ENCODE measurements at places on chromosomes 1 and 21.

DNA sequence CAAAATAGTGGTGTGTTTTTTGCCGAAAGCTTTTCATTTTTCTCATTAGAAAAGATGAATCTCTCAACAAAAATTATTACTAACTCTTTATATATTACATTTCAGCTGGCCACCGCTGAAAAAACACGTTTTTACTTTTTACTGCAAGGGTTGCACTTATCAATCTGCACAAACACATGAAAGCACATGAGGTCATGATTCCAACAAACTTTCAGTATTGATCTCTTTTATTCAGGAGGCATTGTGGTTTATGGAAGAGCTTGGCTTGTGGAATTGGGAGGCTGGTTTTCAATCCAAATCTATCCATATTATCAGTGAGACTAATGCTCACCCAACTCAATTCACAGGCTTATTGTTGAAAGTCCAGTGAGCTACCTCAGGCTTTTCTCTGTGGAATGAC lies 20.6 kb upstream of the LPGAT1 start:
- DNase-seq: no peak

GRCh38 chr1:41696381-41696780 lies 211.9 kb upstream of the EDN2 start:
- DNase-seq: peak; percentile 39

DNA sequence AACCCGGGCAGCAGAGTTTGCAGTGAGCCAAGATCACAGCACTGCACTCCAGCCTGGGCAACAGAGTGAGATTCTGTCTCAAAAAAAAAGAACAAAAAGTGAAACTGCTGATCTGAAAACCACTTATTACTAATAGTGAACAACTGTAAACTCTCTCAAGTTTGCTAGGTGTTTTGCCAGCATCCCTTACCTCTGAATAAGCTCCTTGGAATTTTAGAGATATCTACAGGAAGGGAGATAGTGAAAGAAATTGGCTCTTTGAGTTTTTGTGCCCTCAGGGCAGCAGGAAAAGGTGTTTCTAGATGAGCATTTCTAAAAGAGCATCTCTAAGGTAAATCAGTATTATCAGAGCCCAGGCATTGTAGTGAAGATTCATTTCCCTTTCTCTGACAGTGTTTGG lies 27.1 kb downstream of the PARK7 start:
- DNase-seq: no peak

DNA sequence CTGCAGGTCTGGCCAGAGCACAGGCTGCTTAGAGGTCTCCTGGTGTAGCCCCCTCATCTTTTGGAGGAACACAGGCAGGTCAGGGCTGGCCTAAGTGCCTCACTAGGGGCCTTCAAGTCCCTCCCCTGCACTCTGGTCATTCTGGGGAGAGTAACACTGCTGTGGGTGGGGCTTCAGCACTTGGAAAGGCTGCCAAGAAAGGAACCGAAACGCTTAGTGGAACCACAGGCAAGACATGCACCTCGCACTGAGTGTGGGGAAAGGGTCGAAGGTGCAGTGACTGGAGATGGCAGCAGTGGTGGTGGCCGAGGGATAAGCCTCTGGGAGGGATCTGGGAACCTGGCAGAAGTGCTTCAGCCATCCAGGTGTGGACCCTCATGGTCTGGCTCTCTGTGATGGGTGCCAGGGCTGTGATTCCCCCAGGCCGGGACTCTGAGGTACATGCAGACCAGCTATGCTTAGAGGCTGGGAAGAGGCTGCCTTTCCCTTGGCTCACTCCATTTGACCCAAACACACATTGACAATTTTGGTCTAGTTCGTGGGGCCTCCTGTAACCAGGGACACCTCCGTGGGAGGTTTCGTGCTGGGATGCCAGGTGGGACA lies 182.9 kb upstream of the CSF3R start:
- no peak for DNase-seq

GRCh38 chr1:214143006-214143992 lies 137.7 kb upstream of the SMYD2 start:
- no peak for DNase-seq

- DNase-seq: no peak
Observed at GRCh38 chr1:2575801-2576663, 10.5 kb upstream of the PRXL2B start.

- peak; percentile 47 for DNase-seq
Observed at GRCh38 chr1:226972931-226973330, 32.8 kb downstream of the COQ8A start.

GRCh38 chr1:224433041-224433691 lies 1.4 kb downstream of the WDR26 start:
- peak; percentile 75 for DNase-seq

DNA sequence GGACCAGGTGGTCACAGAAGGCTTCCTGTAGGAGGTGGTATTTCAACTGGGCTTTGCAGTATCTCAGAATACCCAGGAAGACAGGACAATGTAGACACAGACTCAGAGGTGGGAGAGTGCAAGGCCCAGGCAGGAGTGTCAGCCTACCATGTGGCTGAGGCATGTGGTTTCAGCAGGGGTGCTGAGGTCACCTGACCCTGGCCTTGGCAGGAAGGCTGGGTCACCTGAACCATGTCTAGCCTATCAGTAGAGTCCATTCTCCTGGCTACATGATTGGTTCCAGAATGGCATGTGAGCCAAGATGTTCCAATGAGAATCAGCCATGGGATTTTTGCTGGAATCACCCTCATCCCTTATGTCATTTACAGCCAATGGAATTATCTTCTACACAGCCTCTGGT lies 169.4 kb downstream of the ACTL8 start:
- DNase-seq: peak; percentile 21

- DNase-seq: no peak
Observed at GRCh38 chr1:41724926-41725325, 193.8 kb downstream of the HIVEP3 start.

- no peak for DNase-seq
Observed at GRCh38 chr1:201406831-201407406, 7.8 kb upstream of the LAD1 start.

Data from activated effector memory CD4-positive, alpha-beta T cell treated with anti-CD3 and anti-CD28 coated beads, Interleukin-2, amount 50 U/mL, for 16 hours (primary cell).